ENCODE measurements at places on chromosomes 3 and 15.

DNA sequence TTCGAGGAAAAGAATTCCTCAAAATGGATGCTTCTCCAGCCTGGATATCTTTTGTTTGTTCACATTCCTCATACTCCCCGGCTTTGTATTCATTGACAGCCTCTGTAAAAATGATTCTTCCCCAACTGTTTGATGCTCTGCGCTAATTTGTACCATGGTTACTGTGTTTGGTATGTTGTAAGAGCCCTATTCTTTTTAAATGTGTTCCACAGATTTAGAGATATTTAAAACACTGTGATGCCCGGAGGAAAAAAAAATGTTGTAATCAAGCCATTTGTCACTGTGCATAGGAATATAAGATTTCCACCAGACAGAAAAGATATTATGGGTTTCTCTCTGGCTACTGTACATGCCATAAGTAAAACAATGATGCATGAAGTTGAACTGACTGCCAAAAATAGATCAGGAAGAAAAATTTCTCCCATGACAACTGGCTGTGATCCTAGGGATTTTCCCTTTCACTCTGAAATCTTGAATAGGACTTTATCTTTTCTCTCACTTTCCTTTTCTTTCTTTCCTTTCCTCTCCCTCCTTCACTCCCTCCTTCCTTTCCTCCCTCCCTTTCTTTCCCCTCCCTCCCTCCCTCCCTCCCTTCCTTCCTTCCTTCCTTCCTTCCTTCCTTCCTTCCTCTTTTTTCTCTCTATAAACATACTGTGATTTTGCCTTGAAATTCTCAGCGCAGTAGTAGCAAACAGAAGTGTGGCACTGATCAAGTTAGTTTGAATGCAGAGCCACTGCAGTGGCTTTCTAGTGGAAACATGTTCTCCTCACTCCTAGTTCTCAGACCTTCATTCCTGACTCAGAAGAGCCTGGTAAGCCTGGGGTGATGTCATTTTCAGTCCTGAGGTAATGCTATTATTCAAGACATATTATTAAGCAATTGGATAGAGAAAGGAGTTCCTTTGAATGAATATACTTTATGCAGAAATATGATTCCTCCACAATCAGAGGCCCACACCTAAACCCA lies 254.9 kb upstream of the TBL1XR1 start:
- DNase-seq = no peak

DNA sequence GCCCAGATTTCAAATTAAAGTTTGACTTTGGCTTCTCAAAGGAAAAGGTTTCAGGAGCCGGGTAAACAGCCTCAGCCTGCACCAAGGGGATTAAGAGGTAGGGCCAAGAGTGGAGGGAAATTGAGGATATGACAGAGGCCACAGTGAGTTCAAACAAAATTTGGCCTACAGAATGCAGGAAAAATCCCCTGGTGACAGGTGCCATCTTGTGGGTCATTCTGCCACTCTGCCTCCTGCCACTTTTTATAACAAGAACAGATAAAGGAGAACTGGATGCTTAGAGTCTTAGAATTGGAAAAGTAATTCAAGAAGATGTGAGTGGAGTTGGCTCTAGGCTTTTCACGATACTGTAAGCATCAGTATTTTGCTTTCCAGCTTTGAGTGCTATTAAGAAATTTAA lies 253.2 kb downstream of the NR2F2 start:
- DNase-seq = no peak

DNA sequence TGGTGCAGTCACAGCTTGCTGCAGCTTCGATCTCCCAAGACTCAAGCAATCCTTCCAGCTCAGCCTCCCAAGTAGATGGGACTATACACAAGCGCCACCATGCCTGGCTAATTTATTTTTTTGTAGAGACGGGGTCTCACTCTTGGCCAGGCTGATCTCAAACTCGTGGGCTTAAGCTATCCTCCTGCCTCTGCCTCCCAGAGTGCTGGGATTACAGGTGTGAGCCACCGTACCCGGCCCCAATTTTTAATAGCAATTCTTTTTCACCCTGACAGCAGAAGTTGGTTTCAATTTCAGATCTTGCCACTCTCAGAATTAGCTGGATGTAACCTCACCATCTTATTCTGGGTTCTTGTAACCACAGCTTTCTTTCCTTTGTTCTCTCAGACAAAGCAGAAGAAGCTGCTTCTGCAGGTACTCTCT lies 64.8 kb downstream of the TRIM71 start:
- DNase-seq = peak; percentile 44

GRCh38 chr15:69861331-69862171 lies 236.2 kb downstream of the TLE3 start:
- no peak for DNase-seq

DNA sequence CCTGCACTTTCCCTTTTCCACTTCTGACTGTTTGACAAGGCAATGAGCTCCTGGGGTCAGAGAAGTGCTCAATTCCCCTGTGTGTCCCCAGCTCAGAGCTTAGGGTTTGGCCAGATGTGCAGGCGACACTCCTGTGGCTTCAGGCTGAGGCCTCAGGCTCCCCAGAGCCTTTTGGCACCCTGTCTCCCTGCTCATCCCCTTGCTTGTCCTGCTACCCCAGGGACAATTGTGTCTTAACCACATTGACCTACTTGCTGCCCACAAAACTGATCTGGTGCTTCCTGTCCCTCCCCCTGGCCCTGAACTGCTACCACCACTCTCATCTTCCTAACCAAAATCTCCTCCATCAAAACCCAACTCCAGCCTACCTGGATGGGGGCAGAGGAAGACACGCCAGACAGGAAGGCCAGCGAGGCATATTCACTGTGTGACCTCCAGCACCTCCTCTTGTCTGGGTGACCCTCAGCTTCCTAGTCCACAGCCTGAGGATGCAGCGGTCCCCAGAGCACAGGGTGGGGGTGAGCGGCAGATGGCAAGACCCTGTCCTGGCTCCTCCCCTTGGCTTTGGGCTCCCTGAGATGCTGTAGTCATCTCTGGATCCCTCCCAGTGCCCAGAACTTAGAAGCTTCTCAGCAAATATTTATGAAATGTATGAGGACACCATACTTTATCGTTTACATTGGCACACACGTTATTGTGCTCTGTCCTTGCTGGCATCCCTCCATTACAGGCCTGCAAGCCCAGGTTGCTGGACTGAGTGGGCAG lies 98.9 kb upstream of the SLC6A6 start:
- DNase-seq = no peak

DNA sequence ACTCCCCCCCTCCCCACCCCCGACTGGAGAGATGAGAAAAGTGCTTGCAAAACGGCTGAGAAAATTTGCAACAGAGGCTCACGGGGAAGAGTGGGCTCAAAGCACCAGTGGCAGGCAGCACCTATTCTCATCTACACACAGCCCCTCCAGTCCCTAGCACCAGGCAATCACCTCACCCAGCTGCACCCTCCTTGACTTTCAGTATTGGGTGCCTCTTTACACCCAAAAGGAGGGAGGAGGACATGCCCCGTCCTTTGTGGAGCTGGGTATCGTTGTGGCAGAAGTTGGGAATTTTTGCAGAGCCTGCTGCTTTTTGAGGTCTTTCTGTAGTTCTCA lies 182.8 kb upstream of the TOPAZ1 start:
- no peak for DNase-seq

- DNase-seq = no peak
These were observed 29.6 kb upstream of the TRPC1 start for GRCh38 chr3:142694225-142694624.

- DNase-seq = no peak
These were observed 4.7 kb downstream of the LMAN1L start for GRCh38 chr15:74817370-74817737.

- no peak for DNase-seq
These were observed 42.1 kb downstream of the FBLN2 start for GRCh38 chr3:13590841-13591520.
